NCI-H82 (cell line): ENCODE measurements at places on chromosomes 7 and 10.

DNA sequence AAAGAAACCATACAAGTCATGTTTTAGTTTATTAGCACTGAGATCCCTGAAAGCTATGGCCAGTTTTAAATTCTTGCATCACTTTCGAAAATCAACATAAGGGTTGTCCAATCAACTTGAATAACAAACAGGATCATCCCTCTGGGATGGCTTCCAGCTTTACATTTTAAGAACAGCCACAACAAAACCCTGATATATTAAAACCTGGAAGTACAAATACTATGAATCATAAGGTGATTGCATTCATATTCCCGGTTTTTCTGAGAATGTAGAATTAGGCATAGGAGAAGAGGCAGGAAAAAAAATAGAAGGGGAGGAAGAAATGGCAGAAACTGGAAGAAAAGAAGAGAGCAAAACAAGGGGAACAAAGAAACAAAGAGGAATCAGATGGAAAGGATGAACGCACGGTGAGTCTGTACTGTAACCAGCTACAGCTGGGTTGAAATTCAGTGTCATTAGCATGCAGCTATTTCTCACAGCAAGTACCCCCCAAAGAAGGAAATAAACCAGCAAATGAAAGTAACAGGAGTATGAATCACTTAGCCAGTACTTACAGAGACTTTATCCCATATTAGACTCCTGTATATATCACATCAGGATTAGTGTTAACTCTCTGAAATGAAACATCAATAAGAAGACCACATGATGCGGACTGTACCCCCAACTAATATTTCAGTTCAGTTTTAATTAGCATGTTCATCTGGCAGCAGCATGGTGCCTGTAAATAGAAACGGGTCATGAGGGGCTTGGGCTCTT is 301.3 kb downstream of the RNLS start:
- peak; percentile 51 for DNase-seq

GRCh38 chr7:1322240-1323110 is 89.8 kb downstream of the UNCX start:
- no peak for DNase-seq

- DNase-seq = no peak
These were observed 1206.0 kb upstream of the LRRTM3 start for GRCh38 chr10:65719790-65720189.

GRCh38 chr10:26475386-26475785 is 37.2 kb downstream of the APBB1IP start:
- DNase-seq = no peak

- DNase-seq = peak; percentile 31
These were observed 138.0 kb downstream of the TACC2 start for GRCh38 chr10:122126763-122127659.

DNA sequence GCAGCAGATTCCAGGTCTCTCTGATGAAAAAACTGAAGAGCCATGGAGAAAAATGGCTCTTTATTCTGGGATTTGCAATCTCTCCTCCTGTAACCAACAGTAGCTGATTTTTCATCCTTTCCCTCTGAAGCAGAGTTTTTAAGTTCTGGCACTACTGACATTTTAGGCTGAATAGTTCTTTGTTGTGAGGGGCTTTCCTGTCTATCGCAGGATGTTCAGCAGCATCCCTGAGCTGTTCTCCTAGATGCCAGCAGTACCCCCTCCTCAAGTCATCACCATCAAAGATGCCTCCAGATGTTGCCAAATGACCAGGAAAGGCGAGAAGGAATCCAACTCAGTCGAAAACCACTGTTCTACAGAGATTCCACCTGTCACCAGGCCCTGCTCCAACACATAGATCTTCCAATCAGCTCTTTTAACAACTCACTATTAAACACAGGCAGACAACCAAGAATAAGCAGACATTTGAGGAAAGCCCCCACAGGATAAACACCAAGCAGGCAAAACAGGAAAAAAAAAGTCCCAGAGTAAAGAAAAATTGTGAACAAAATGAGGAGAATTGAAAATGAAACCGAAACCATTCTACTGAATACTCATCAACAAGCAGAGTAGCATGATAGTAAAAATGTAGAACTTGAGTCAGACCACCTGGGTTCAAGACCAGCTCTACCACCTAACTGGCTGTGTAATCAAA is 124.8 kb downstream of the MPP7 start:
- no peak for DNase-seq

DNA sequence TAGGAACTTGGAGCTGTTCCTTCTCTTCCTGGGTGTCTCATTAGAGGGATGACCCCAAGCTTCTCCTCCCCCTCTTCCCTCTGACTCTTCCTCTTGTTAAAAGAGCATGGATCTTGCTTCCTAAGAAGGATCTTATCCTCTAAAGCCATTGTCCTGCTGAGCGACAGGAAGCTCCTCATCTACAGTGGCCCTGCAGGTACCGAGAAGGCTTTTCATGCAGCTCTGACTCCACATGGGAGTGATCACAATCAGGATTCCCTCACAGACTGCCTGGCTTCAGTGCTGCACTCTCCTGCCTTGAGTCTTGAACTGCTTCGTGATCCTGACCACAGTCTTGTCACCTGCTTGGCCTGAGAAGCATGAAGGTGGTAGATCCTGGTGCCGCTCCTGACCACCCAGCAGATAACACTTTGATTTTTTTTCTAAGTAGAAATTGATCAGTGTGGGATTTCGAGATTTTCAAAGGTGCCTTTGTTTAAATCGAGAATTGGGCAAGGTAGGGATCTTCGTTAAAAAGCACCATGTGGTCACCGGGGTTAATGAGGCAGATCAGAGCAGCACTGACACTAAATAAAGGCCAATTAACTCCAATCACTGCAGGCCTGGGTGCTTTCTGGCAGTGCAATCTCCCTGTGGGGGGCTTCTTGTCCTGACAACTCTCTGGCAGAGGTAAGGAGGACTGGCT is 376.4 kb downstream of the NRG3 start:
- DNase-seq = no peak

GRCh38 chr10:120741396-120741795 is 109.8 kb upstream of the WDR11 start:
- DNase-seq = no peak

DNA sequence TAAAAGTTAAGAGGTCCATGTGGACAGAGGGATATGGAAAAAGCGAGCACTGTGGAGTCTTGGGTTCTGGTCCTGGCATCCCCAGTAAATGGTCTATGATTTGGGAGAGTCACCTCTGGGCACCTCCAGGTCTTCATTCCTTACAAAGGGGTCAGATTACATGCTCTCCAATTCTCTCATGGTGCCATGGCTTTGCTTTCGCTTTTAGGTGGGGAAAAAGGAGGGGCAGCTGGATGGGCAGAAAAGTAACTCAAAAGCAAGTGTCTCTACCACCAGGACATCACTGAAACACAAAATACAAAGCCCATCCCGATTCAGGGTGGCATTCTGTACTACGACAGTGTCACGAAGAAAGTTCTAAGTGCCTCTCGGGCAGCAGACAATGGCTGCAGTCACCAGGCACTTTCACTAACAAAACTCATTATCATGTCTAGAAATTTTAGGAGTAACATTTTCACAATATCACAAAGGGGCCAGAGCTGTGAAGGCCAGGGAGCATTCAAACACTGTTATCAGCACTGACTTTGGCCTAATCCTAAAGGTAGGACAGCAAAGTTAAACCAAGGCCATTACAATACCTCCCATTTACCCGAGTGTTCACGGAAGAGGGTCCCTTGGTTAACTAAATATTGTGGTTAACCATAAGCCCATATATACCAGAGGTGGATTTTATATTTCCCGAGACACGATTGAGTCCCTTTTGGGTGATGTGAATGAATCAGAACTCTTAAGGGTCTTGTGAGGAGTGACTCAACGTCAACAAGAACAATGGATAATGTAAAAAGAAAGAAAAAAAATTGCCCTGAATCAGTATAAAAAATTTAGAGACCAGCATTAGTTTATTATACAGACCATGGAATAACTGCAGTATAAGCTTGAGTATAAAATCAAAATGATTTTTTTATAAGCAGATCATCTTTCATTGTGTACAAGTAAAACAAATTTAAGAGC is 2.5 kb downstream of the PSAP start:
- no peak for DNase-seq

GRCh38 chr7:18425227-18425626 is 70.3 kb upstream of the HDAC9 start:
- no peak for DNase-seq

DNA sequence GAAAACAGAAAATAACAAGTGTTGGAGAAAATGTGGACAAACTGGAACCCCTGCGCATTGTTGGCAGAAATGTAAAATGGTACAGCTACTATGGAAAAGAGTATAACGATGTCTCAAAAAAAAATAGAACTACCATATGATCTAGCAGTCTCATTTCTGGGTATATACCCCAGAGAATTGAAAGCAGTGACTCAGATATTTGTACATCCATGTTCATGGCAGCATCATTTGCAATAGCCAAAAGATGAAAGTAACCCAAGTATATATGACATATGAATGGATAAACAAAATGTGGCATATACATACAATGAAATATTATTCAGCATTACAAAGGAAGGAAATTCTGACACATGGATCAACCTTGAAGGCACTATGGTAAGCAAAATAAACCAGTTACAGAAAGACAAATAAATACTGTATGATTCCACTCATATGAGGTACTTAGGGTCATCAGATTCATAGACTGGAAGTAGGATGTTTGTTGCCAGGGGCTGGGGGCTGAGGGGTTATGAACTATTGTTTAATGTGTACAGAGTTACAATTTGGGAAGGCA is 4.9 kb downstream of the NRCAM start:
- DNase-seq = no peak
